ENCODE measurements at places on chromosomes 3 and 15.

- DNase-seq, result peak; percentile 58
Observed at GRCh38 chr3:50347187-50347813, 1.8 kb upstream of the ZMYND10 start.

DNA sequence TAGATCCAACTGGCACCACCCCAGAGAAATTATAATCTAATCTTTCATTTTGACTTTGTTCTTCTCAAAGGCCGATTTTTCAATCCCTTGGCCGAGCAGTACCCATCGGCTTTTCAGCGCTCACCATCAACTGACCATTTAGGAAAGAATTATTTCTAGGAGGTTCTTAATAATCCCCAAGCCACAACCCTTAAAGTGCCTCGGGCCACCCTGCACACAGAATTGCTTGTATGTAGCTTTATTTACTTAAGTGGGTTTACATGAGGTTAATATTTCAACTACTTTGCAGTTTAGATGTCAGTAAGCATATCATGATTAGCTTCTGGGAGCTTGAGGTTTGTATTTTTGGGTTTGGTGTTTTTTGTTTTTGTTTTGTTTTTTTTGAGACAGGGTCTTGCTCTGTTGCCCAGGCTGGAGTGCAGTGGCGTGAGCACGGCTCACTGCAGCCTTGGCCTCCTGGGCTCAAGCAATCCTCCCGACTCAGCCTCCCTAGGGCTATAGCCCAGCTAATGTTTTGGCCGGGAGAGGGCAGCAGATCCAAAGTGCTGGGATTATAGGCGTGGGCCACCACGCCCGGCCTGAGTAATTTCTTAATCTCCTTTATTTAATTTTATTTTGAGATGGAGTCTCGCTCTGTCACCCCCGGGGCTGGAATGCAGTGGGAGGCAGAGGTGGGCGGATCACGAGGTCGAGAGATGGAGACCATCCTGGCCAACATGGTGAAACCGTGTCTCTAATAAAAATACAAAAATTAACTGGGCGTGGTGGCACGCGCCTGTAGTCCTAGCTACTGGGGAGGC, 801 bp upstream of the CDAN1 start:
- DNase-seq, result no peak

GRCh38 chr3:134428401-134428800, 54.2 kb upstream of the AMOTL2 start:
- no peak for DNase-seq

DNA sequence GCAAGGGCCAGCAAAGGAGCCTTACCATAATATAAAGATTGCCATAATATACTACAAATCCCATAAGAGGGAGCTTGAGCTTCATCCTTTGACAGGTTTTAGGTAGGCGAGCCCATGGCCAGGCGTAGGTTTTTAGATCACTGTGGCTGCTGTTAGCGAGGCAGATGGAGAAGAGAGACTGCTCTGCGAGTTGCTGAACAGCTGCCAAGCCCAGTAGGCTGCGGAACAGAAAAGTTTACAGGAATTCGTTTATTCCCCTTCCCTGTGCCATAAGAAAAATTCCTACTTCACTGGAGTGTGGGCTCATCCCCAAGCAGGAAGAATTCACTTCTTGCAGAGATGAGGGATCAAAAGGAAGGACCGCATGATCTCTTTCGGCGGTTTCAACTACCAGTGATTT, 30.5 kb downstream of the TMED3 start:
- no peak for DNase-seq

- DNase-seq, result no peak
Observed at GRCh38 chr3:152276681-152277080, 8.0 kb downstream of the MBNL1 start.

- no peak for DNase-seq
Observed at GRCh38 chr3:119978554-119979208, 115.6 kb downstream of the GSK3B start.

DNA sequence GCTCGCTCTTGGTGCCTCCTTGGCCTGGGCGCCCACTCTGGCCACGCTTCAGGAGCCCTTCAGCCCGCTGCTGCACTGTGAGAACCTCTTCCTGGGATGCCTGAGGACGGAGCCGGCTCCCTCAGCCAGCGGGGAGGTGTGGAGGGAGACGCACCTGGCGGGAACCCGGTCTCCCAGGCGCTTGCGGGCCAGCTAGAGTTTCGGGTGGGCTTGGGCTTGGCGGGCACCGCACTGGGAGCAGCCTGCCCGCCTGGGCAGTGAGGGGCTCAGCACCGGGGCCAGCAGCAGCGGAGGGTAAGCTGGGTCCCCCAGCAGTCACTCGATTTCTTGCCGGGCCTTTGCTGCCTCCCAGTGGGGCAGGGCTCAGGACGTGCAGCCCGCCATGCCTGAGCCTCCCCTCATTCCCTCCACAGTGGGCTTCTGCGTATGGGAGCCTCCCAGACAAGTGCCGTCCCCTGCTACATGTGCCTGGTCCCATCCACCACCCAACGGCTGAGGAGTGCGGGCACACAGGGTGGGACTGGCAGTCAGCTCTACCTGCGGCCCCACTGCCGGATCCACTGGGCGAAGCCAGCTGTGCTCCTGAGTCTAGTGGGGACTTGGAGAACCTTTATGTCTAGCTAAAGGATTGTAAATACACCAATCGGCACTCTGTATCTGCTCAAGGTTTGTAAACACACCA, 708.7 kb downstream of the VGLL3 start:
- no peak for DNase-seq

DNA sequence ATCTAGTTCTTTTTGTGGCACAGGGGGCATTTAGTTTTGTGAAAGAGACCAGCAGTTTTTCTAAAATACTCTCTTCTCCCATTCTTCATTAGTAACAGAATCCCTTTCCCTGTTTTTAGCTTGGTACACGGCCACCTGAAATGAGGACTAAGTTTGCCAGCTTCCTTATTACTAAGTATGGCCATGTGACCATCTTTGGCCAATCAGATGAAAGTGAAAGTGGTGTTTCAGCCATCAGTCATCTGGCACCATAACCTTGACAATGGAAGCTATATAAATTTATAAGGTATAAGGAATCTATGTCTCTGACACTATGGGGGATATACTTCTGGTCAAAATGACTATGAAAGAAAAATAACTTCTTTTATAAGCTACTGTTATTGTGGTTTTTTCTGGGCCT, 570.4 kb downstream of the AGBL1 start:
- no peak for DNase-seq

- DNase-seq, result no peak
Observed at GRCh38 chr15:89672221-89673164, 6.7 kb downstream of the PLIN1 start.

DNA sequence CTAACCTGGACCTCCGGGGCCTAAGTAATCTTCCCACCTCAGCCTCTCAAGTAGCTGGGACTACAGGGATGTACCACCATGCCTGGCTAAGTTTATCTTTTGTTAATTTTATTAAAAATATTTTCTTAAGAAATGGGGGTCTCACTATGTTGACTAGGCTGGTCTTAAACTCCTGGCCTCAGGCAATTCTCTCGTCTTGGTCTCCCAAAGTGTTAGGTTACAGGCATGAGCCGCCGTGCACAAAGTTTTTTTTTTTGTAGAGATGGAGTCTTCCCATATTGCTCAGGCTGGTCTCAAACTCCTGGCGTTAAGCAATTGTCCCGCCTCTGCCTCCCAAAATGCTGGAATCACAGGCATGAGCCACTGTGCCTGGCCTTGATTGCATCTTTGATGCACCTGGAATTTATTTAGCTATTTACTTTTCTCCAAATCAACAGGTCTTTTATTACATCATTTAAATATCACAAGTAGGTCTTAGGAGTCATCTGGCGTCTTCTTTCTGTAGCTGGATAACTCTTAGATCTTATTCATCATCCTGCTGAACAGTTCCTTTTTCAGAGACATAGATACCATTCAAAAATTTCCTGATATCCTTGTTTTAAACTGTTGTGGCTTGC, 7.8 kb upstream of the MAP2K1 start:
- DNase-seq, result no peak

- no peak for DNase-seq
Observed at GRCh38 chr3:187570776-187571175, 99.4 kb downstream of the SST start.

DNA sequence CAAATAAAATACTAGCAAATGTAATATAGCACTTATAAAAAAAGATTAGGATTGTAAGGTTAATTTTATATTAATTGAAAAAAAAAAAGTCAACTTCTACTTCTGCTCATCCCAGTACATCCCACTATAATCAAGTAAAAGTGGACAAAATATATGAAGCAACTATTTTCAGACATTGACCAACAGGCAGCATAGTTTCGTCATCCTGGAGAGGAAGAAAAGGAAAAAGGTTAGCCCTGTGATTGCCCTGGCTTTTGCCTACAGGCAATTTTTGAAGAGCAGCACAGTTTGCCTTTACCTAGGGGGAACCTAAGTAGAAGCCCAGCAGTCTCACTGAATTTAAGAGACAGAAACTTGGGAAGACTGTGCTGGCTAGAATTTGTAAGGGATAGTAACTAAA, 52.2 kb upstream of the ACTC1 start:
- no peak for DNase-seq

DNA sequence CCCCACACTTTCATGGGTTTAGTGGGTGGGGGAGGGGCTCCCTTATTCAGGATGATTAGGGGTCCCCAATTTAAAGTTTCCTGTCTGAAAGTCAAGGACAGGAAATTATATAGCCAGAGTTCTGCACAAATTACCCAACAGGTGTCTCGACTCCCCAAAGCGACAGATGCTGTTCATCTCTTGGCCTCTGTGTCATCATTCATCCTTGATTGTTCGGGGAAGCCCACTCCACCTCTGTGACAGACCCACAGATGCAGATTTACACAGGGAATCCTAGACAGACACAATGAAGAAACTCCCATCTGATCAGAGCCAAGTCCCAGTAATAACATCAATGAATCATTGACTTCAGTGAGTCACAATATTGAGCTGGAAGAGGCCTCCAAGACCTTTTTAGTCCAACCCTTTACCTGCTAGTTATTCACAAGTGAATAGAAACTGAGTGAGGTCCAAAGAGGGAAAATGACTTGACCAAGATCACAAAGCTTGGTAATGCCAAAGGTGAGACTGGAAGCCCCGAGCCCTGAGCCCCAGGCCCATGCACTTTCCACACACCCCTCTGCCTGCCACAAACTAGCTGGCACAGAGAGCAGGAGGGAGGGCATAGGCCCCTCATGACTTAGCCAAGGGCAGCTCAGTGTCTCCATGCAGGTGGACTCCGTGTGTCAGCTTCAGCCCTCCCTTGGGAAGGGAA, 7.9 kb upstream of the SRP14 start:
- no peak for DNase-seq

- no peak for DNase-seq
Observed at GRCh38 chr15:71219645-71220044, 104.4 kb downstream of the THSD4 start.

DNA sequence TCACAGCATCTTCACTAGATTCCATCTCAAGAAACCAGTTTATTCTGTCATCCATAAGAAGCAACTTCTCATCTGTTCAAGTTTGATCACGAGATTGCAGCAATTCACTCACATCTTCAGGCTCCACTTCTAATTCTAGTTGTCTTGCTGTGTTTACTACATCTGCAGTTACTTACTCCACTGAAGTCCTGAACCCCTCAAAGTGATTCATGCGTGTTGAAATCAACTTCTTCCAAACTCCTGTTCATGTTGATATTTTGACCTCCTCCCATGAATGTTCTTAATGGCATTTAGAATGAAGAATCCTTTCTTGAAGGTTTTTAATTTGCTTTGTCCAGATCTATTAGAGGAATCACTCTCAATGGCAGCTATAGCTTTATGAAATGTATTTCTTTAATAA, 287.6 kb upstream of the TBL1XR1 start:
- no peak for DNase-seq

DNA sequence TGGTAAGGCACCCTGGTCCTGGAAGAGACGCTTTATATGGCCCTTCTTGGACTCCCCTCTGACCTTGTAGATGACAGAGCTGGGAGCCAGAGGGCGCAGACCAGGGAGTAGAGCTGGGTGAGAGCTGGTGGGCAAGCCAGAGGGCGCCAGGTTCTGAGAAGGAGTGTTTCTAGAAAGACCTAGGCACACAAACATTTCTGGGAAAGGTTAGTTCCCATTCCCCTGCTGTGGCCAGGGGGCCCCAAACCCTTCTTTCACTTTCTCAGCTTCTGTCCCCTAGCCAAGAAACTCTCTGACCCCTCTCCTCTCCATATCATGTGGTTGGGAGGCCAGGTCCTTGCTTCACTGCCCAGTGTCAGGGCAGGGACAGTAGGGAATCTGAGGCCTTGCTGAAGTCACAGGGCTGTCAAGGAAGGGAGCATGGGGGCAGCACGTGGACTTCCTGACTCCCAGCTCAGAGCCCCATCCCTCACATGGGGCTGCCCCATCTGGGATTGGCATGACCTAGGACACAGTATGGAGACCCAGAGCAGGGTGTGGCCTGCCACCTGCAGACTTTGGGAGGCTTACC, 3.6 kb downstream of the HEMK1 start:
- no peak for DNase-seq

GRCh38 chr3:167650459-167650858, 3.3 kb downstream of the WDR49 start:
- no peak for DNase-seq

DNA sequence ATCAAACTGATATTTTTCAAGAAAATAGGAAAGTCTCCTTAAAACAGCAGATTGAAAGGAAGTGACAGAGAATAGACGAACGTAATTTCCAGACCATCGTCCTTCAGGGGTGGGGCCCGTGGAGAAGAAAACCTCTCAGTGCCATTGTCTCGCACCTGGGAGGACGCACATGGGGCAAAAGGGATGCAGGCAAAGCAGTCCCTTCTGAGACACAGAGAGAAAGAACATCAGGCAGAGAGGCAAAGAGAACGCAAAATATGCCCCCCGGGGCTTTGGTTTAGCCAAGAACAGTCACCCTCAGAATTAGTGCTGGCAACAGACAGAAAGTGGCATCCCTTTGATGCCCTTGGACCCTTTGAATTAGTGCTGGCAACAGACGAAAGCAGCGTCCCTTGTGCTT, 37.0 kb downstream of the MUC20 start:
- no peak for DNase-seq

DNA sequence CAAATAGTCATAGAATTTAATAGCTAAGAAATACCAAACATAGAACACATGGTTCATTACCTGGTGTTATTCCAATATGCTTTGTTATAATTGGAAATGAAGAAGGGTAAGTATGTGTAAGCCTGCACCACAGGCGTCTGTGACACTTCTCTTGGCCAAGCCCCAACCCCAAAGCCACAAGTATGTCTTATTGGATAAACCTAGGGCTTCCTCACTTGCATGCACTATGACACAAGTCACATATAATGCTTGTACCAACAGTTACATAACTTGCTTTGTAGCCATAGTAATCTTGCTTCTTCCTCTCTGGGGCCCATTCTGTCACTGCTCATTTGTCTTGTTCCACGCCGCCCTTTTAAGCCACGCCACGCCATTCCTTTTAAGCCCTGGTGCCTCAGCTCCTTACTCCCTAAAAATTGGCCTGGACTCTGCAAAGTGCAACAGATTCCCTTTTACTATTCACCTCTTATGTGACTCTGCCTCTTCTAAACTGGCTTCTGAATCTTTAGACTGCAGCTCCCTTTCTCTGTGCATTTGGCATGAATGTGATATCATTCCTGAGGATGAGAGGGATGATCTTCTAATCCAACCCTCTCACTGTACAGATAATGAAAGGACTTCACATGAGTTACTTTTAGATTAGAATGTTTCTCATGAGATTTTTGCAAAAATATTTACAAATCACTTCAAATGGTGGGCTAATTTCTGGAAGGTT, 48.1 kb upstream of the EPHA3 start:
- no peak for DNase-seq

- no peak for DNase-seq
Observed at GRCh38 chr3:114147251-114147650, 31.6 kb downstream of the DRD3 start.
